ENCODE measurements at places on chromosomes 13 and 19.
A peak's percentile ranks its signal among the peaks of the same experiment; 100 is the strongest.

DNA sequence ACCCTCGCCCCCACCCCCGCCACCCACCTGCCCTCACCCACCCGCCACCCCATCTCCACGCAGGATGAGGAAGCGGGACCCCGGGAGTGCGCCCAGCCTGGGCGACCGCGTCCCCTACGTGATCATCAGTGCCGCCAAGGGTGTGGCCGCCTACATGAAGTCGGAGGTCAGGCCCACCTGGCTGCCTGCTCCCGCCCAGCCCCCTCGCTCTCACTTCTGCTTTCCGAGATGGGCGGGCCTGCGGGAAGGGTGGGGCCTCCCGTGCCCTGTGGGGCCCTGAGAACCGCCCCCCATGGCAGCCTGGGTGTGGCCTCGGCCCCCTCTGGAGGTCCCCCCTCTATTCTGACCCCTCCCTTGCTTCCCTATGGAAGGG is 3.1 kb upstream of the SPIB start:
- no peak for DNase-seq

- DNase-seq: no peak
Measured at GRCh38 chr13:103976371-103976770, 910.2 kb upstream of the SLC10A2 start.

- no peak for DNase-seq
Measured at GRCh38 chr19:41703602-41704293, 4.7 kb upstream of the CEACAM5 start.

- peak; percentile 87 for DNase-seq
Measured at GRCh38 chr19:47729468-47729798, 15.9 kb upstream of the NOP53 start.

DNA sequence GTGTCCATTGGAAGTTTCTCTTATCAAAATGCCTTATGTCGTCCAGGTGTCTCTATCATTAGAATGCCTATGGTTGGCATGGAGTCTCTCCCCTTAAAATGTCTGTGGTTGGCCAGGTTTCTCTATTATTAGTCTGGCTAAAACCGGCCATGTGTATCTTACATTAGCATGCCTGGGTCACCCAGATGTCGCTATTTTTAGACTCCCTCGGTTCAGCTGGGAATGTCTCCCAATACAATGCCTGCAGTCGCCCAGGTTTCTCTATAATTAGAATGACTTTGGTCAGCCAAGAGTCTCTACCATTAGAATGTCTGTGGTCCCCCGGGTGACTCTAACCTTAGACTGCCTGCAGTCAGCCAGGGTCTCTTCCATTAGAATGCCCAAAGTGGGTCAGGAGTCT is 1536.1 kb downstream of the UQCRFS1 start:
- DNase-seq: no peak

GRCh38 chr19:18480006-18480691 is 41.7 kb downstream of the ELL start:
- DNase-seq: peak; percentile 96

- DNase-seq: peak; percentile 96
Measured at GRCh38 chr13:35979361-35979951, 151.7 kb downstream of the DCLK1 start.

- peak; percentile 64 for DNase-seq
Measured at GRCh38 chr13:41691274-41691673, 233.9 kb downstream of the RGCC start.
